Stomach (tissue), 19 donors: ENCODE measurements at places on chromosomes 13 and 19. TPM values are rescaled to one million over a fixed set of nuclear protein-coding genes. Genes with fewer than 3 reads are reported as not detected.

Gene LIG4
- total RNA-seq, result not detected

GRCh38 chr13:46554951-46555350, 2.0 kb downstream of the LRCH1 start:
- peak overlapping the region; percentile 95 for H3K27ac ChIP-seq
- peaks cover 69% of the 10 kb centered on the region for H3K4me1 ChIP-seq
- peak overlapping the region; percentile 90 for H3K4me3 ChIP-seq
- no peaks in the 10 kb centered on the region for H3K27me3 ChIP-seq

Gene LIM2
- not detected for total RNA-seq

GRCh38 chr19:28065026-28065425, 1147.9 kb downstream of the UQCRFS1 start:
- no peak for DNase-seq
- no peak overlapping the region for H3K27ac ChIP-seq
- no peaks in the 10 kb centered on the region for H3K36me3 ChIP-seq
- no peak overlapping the region for H3K4me3 ChIP-seq
- H3K27me3 ChIP-seq, result no peaks in the 10 kb centered on the region

Gene PRRG2
- 12.5 TPM for total RNA-seq

Gene TMPRSS9
- 1.1 TPM for total RNA-seq

- H3K27ac ChIP-seq, result no peak overlapping the region
- no peaks in the 10 kb centered on the region for H3K4me1 ChIP-seq
- no peaks in the 10 kb centered on the region for H3K36me3 ChIP-seq
These were observed 6.4 kb downstream of the METTL21C start for GRCh38 chr13:102688306-102688973.

Gene GJB2
- total RNA-seq, result 10.4 TPM

DNA sequence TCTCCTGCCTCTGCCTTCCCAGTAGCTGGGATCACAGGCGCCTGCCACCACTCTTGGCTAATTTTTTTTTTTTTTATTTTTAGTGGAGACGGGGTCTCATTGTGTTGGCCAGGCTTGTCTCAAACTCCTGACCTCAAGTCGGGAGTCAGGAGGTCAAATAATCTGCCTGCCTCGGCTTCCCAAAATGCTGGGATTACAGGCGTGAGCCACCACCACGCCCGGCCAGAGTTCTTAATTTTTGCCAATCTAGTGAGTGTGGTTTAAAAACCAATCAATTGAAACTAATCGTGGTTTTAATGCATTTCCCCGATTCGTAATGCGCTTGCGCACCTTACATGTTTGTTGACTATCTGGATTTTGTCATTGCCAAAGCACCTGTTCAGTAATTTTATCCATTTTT, 37.0 kb downstream of the SKA3 start:
- no peak for DNase-seq
- H3K27ac ChIP-seq, result peak overlapping the region; percentile 92
- peak overlapping the region; percentile 98 for H3K4me3 ChIP-seq
- peaks cover 37% of the 10 kb centered on the region for H3K4me1 ChIP-seq
- H3K27me3 ChIP-seq, result no peaks in the 10 kb centered on the region
- peaks cover 12% of the 10 kb centered on the region for H3K36me3 ChIP-seq

Gene FLT1
- total RNA-seq, result not detected

DNA sequence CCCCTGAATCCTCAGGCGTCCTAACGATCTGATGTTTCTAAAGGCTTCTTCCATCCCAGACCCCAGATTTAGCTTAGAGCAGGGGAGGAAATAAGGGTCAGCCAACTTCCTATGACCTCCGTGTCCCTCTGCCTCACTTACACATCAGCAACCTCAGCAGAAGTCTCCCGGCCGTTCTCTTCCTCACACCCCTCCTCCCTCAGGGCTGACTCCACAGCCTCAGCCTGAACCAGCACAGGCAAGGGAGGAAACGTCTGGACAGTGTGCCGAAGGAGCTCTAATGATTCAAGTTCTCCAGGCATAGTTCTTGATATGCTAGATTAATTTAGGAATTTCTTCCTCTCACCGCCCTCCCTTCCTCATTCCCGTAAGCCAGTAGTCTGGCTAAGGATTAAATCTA, 121.4 kb downstream of the NUFIP1 start:
- no peak overlapping the region for H3K27ac ChIP-seq
- no peaks in the 10 kb centered on the region for H3K36me3 ChIP-seq
- no peaks in the 10 kb centered on the region for H3K27me3 ChIP-seq
- DNase-seq, result no peak

DNA sequence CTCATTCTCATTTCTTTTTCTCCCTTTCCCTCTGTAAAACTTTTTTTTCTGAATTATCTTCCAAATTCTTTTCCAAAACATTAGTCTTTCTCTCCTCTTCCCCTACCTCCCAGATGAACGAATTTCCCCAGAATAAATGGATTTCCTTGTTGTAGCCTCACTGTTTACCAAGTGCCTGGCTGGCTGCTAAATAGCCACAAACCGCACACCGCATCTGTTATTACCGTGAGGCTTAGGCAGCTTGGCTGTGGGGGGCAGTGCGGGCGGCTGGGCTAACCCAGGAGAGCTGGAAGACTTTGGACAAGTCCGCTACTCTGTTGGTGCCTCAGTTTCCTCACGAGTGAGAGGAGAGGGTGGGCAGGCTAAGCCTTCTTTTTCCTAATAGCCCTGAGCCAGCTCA, 10.7 kb downstream of the IL17D start:
- H3K4me1 ChIP-seq, result peaks cover 9% of the 10 kb centered on the region
- H3K36me3 ChIP-seq, result no peaks in the 10 kb centered on the region
- peak overlapping the region; percentile 46 for H3K27ac ChIP-seq
- DNase-seq, result no peak
- H3K4me3 ChIP-seq, result no peak overlapping the region

Gene ZNF154
- 0.58 TPM for total RNA-seq

Gene ZNF222
- not detected for total RNA-seq

Gene PGLYRP2
- total RNA-seq, result not detected

- peak overlapping the region; percentile 52 for H3K27ac ChIP-seq
- H3K27me3 ChIP-seq, result no peaks in the 10 kb centered on the region
- no peaks in the 10 kb centered on the region for H3K36me3 ChIP-seq
- peak; percentile 87 for DNase-seq
- H3K4me3 ChIP-seq, result no peak overlapping the region
These were observed 314.2 kb downstream of the DLEU7 start for GRCh38 chr13:50529154-50529882.

Gene TNNI3
- not detected for total RNA-seq

Gene FGF21
- total RNA-seq, result not detected

Gene WASF3
- total RNA-seq, result 11.3 TPM

Gene DCT
- total RNA-seq, result not detected

Gene APOE
- 290 TPM for total RNA-seq

DNA sequence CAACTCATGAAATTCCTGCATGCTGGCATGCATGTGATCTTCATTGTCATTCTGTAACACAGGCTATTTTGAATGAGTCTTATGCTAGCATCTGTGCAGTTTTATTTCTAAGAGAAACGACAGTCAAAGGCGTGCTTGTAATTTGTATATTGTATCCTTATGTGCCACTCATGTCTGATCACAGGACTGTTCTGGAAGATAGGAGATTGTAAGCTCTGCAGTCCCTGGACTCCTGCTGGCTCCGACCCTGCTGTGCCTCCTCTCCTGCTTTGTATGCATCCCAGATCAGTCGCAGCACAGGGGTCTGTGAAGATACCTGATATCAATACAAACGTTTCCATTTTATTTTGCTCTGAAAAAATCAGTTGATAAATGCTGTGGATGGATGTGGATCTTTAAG, 653.1 kb downstream of the LIG4 start:
- no peaks in the 10 kb centered on the region for H3K27me3 ChIP-seq
- no peak overlapping the region for H3K27ac ChIP-seq
- no peak for DNase-seq
- peaks cover 5% of the 10 kb centered on the region for H3K4me1 ChIP-seq

DNA sequence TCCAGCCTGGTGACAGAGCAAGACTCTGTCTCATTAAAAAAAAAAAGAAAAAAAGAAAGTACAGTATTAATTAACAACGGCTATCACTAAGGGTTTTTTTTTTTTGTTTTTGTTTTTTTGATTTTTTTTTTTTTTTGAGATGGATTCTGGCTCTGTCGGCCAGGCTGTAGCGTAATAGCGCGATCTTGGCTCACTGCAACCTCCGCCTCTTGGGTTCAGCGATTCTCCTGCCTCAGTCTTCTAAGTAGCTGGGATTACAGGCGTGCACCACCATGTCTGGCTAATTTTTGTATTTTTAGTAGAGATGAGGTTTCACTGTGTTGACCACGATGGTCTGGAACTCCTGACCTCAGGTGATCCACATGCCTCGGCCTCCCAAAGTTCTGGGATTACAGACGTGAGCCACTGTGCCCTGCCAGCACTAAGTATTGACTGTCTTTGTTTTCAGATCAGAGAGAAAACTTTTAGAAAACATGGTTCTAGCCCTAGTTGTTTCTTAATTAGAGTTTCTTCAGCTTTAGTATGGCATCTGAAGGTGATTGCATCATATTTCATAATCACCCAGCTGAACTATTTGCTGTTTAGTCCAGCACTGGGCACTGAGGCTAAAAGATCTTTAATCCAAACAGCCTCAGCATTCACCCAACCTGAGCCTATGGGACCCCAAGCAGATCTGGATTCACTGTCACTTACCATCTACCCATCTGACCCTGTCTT, 2.7 kb upstream of the GATAD2A start:
- no peaks in the 10 kb centered on the region for H3K27me3 ChIP-seq
- H3K27ac ChIP-seq, result no peak overlapping the region
- H3K36me3 ChIP-seq, result no peaks in the 10 kb centered on the region

Gene CGB2
- total RNA-seq, result not detected

Gene ODAD3
- total RNA-seq, result not detected

Gene SPATA13
- 156 TPM for total RNA-seq

GRCh38 chr19:6070720-6071485, 39.4 kb downstream of the RFX2 start:
- H3K27ac ChIP-seq, result no peak overlapping the region
- peak; percentile 63 for DNase-seq
- H3K36me3 ChIP-seq, result no peaks in the 10 kb centered on the region

GRCh38 chr19:39155114-39155700, 29.6 kb downstream of the PAK4 start:
- H3K4me1 ChIP-seq, result peaks cover 85% of the 10 kb centered on the region
- no peaks in the 10 kb centered on the region for H3K27me3 ChIP-seq

- no peak overlapping the region for H3K4me3 ChIP-seq
- H3K4me1 ChIP-seq, result no peaks in the 10 kb centered on the region
- H3K27ac ChIP-seq, result no peak overlapping the region
- DNase-seq, result no peak
These were observed 31.6 kb upstream of the METTL21C start for GRCh38 chr13:102726430-102726829.

DNA sequence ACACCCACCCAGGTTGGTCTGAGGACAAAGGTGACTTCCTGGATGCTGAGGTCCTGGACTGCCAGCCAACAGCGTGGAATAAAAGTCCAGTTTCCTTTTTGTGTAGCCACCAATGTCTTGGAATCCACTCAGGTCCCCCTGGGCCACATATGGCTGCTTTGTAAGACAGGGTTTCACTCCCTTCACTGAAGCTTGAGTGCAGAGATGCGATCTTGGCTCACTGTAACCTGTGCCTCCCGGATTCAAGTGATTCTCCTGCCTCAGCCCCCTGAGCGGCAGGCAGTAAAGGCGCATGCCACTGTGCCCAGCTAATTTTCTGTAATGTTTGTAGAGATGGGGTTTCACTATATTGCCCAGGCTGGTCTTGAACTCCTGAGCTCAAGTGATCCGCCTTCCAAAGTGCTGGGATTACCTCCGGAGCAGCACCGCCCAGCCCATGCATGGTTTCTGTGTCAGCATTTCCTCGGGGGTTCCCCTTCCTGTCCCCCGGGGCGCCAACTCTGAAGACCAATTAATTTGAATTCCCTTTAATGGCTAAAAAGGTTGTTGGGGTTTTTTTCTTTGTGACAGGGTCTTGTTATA, 17.5 kb downstream of the KANK2 start:
- peaks cover 29% of the 10 kb centered on the region for H3K4me1 ChIP-seq
- peaks cover 60% of the 10 kb centered on the region for H3K36me3 ChIP-seq
- H3K27me3 ChIP-seq, result no peaks in the 10 kb centered on the region
- DNase-seq, result no peak

DNA sequence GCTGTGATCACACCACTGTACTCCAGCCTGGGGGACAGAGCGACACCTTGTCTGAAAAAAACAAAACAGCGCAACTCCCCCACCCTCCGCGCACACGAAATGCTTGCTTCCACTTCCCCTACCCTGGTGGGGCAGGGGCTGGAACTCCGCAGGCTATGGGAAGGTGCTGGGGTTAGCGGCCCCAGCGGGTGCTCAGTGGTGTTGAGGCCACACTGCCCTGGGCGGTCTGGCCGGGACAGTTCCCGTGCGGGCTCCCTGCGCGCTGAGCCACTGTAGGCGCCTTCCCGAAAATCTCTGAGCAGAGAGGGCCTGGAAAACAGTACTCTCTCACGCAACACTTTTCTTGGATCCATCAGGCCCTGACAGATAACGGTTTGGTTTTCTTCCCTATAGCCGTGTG, 1.1 kb upstream of the WTIP start:
- no peak overlapping the region for H3K4me3 ChIP-seq
- H3K27me3 ChIP-seq, result peaks cover 8% of the 10 kb centered on the region
- H3K27ac ChIP-seq, result peak overlapping the region; percentile 72
- DNase-seq, result no peak

Gene KANK3
- total RNA-seq, result 72.4 TPM

Gene RFPL4A
- not detected for total RNA-seq

DNA sequence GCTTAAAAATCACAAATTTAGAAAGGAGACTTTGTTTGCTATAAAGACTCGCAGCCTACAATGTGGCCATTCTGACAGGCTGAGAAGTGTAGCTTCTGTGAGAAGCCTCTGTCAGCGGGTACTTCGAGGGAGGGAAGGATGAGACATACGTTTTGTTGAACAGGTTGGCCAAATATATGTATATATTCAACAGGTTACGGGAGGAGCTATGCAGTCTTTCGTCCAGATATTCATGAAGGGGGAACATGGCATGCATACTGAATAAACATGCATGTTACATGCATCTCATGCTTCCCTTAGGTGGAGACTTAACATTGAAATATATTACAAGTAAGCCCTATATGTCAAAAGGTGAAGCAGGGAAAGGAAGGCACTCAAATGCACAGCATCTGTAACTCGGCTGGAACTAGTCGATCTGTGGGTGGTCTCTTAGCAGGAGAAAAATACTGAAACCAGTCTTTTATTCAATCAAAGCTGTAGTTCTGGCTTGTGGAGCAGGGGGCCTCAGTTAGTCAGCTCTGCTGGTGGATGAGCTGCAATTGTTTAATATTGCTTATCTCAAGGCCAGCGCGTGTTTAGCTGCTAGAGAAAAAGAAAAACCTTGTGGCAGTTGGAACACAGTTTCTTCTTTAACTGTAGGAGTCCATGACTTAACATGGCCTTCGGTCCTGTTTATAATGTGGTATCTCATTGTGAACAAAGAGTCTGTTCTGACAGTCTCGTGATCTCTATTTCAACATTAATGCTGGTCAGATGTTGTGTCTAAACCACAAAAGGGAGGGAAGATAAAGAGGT, 94.3 kb downstream of the FAM216B start:
- DNase-seq, result no peak
- no peaks in the 10 kb centered on the region for H3K27me3 ChIP-seq
- no peak overlapping the region for H3K4me3 ChIP-seq
- no peaks in the 10 kb centered on the region for H3K4me1 ChIP-seq
- no peaks in the 10 kb centered on the region for H3K36me3 ChIP-seq

Gene METTL21C
- not detected for total RNA-seq
